ENCODE measurements at places on chromosomes 4 and X. TPM values are rescaled to one million over a fixed set of nuclear protein-coding genes. Genes with fewer than 3 reads are reported as not detected.

SSX4 gene
- not detected for total RNA-seq

KIAA1210 gene
- total RNA-seq, result not detected

DCAF12L1 gene
- not detected for total RNA-seq

HGFAC gene
- 0.48 TPM for total RNA-seq

EXOSC9 gene
- 32.6 TPM for total RNA-seq

MAMLD1 gene
- not detected for total RNA-seq

GRCh38 chr4:79959652-79960051, 113.4 kb downstream of the ANTXR2 start:
- DNase-seq, result no peak

DNA sequence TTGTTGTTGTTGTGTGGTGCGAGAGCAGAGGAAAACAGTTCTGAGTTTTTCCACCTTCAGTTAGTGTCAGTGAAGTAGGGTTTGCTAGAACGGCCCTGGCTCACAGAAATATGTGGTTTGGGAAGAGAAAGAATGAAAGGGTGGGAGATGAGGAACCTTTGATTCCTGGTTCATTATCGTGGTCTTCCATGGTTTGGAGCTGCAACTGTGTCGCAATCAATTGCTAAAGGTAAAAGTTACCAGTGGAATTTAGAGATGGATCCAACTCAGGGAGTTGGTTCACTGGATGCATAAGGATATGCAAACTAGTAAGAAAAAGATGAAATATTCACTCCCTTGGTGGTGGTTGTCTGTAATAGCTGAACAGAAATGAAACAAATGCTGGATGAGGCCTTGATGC, 35.6 kb upstream of the GPR34 start:
- no peak for DNase-seq

- DNase-seq, result no peak
Measured at GRCh38 chrX:73979551-73980131, 324.3 kb upstream of the ZCCHC13 start.

DNA sequence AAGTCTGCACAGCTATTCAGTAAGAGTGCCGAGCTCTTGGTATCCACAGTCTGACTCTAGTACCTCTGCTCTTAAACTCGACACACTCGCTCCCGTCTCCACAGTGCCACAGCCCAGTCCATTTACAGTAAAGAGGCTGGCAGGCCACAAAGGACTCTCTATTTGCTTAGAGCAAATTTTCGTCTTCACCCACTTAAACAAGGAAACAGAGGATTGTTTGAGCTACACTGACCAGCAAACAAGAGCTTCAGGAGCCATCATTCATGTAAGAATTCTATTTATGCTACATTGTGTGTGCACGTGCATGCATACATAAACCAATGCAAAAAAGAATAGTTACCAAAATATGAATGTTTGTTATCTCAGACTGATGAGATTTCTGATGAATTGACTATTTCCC, 290.2 kb downstream of the USP46 start:
- DNase-seq, result no peak

- DNase-seq, result no peak
Measured at GRCh38 chr4:105198541-105198940, 51.9 kb downstream of the TET2 start.

- DNase-seq, result peak; percentile 76
Measured at GRCh38 chrX:45769761-45770582, 569.3 kb upstream of the DIPK2B start.

GRCh38 chr4:174365018-174365587, 81.4 kb downstream of the CEP44 start:
- DNase-seq, result no peak
